ENCODE measurements at places on chromosomes 5 and 9.

GRCh38 chr5:178511172-178511571, 79.0 kb downstream of the COL23A1 start:
- no peak for DNase-seq

GRCh38 chr9:118928722-118929121, 440.5 kb downstream of the BRINP1 start:
- DNase-seq, result no peak

DNA sequence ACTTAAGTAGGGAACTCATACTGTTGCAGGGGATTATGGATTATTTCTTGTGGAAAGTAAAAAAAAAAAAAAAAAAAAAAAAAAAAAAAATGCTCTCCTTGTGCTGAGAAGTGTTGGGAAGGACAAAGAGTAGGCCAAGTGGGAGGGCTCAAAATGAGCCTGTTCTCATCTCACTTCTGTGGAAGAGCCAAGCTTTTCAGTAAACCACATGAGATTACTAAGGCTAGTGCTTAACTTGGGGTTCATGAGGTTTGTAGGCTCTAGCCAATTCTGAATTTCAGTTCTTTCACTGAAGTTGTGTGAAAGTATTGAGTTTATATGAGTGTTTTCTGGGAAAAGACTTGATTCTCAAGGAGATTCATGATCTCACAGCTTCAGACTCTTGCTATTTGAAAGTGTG, 23.0 kb upstream of the CEP78 start:
- no peak for DNase-seq

- no peak for DNase-seq
Observed at GRCh38 chr9:132622159-132622558, 39.8 kb downstream of the BARHL1 start.

DNA sequence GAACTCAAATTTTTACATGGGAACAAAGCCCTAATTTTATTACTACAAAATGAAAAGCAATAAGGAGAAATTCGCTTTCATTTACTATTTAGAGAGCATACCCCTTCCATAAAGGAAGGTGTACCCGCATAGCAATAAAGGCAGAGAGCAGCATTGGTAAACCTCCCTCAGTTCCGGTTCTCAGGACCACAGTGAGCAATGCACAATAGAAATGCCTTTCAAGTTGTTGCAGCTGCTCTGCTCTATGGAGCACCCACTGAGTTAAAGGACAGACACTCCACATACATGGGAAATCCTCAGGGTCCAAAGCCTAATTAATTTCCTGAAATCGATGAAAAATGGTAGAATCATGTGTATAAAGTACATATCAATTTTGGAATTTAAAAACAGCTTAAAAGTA, 89.9 kb upstream of the MPDZ start:
- no peak for DNase-seq

- DNase-seq, result no peak
Observed at GRCh38 chr5:177302354-177303110, 987 bp downstream of the RAB24 start.
